ENCODE measurements at places on chromosomes 13 and 19.
A peak's percentile ranks its signal among the peaks of the same experiment; 100 is the strongest.

GRCh38 chr19:18432275-18433014 is 5.5 kb downstream of the ISYNA1 start:
- DNase-seq: no peak

GRCh38 chr13:110418944-110419343 is 111.9 kb downstream of the COL4A2 start:
- no peak for DNase-seq

DNA sequence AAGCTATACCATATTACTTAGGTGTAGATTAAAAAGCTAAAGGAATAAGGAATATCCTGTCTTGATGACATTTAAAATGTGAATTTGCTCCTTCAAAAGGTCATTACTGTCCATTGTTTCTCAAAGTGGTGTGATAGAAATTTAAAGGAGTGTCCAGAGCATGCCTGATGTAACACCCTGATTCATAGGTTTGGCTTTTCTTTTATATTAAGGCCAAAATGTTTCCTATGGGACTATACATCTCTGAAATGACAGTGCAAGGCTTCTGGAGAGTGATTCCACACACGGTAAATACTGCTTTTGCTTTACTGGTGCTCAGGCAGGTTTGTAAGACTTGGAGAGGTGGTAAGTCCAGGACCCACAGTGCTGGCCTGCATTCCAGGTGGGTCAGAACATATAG is 289.9 kb downstream of the RFC3 start:
- DNase-seq: no peak

GRCh38 chr13:48531416-48532255 is 1.2 kb downstream of the RCBTB2 start:
- DNase-seq: no peak

DNA sequence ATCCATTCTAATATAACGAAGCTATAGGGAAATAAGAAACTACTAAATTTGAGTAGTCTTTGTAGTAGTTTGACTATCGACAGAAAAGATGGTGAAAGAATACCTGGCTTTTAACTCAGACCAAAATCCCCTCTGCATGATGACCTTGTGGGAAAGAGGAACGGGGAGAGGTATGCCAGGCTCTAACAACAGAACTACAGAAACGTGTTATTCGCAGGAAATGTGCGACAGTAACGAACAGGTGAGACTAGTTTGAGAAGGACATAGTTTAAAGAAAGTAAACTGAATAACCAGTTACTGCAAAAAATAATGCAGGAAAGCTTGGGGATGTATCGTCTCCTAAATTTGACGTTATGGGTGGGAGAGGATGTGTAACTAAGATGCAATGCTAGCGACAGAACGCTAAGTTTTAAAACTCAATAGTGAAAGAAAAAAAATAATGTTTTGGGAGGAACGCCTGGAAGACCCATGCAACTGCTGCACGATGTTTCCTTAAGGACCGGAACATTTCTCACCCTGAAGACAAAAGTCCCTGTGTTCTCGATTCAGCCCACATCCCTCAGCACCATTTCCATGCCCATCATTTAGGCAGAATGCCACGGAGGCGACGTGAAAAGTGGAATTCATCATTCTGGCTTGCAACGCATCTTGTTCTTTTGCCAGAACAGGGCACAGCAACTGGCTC is 1.6 kb upstream of the RAP2A start:
- DNase-seq: peak; percentile 5

GRCh38 chr13:91153372-91153771 is 194.1 kb upstream of the MIR17HG start:
- no peak for DNase-seq

DNA sequence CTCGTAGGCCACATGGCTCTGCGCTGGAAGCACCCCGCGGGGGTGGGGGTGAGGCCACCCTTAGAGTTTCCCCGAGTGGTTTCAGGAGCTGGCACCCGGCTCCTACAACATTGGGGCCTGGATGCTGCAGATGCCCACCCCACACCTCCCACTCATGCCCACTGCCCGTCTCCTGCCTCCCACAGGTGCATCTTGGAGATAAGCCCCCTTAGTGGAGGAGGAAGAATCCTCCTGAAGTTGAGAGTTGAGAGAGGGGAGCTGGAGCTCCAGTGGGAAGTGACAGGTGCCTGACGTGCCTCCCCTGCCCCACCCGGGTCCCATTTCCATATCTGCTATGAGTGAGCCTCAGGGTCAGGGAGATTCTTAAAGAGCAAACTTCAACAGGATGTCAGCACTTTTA is 341.3 kb downstream of the TEX29 start:
- no peak for DNase-seq

DNA sequence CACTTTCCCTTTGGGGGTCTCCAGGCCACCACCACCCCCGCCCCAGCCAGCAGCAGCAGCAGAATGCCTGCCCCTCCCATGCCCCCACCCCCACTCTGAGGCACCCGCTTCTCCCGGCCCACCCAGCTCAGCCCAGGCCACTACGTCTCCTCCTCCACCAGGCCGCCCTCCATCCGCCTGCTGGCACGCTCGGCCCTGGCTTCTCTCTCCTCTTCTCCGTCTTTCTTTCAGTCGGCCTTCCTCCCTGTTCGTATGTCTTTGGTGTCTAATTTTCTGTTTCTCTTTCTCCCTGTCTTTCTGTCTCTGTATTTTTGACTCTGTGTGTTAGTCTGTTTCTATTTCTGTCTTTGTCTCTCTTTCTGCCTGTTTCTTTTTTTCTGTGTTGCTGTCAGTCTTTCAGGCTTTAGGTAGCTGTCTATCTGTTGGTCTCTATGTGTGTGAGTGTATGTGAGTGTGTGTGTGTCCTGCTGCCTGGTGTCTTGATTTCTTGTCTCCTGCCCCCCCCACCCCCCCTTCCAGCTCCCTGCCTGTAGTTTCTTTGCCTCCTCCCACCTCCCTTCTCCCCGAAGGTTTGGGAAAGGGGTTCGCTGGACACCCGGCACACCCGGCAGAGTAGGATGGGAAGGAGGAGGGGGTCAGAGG is at the start of gene LGI4:
TSS of gene LGI4 (minus strand) at position 459 of the 642 bp plus-strand sequence. CDS start at position 80, 379 bp downstream.
- no peak for DNase-seq

GRCh38 chr19:13588957-13589833 is 82.9 kb upstream of the CACNA1A start:
- DNase-seq: peak; percentile 52

- DNase-seq: no peak
These were observed 8.7 kb downstream of the ATP12A start for GRCh38 chr13:24688950-24689349.

DNA sequence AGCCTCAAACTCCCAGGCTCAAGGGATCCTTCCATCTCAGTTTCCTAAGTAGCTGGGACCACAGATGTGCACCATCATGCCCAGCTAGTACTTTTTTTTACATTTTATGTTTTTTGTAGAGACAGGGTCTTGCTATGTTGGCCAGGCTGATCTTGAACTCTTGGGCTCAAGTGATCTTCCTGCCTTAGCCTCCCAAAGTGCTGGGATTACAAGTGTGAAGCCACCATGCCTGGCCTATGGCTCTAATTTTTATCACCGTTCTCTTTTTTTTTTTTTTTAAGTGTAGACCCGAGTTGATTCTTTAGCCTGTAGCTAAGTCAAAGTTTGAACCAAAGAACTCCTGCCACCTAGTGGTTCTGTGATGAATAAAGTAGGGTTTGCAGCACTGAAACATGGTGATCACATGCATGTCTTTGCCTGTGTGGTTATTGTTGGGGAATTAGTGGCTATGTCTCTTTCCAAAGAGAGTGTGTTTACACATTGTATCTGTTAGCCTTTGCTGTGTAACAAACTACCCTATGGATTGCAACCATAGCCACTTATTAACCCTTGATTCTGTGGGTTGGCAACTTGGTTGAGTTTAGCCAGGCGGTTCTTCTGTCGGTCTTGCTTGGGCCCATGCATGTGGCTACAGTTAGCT is 11.6 kb downstream of the NFILZ start:
- DNase-seq: peak; percentile 65

GRCh38 chr13:95862408-95862807 is 185.5 kb downstream of the DNAJC3 start:
- DNase-seq: peak; percentile 30

Data from M059J (cell line).